ENCODE measurements at places on chromosomes 2 and 18.

GRCh38 chr2:178550352-178550751 lies 70.1 kb downstream of the PLEKHA3 start:
- ATAC-seq, result no peak

DNA sequence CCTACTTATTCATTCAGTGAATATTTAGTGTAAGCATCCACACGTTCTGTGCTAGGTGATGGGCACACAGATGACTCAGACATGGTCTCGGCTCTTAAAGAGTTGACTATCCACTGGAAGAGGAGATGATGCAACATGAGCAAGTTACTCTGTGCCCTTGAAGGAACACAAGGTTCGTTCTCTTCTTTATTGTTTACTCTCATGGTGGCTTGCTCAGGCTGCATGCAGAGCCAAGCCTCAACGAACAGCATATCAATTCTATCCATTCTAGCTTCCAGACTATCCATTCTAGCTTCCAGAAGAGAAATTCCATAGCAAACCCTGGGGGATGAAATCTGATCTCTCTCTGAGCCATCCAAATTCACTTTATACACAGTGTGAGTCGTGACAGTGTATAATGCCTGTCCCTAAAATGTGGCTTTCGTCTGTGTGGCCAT lies 68.1 kb upstream of the CTAGE1 start:
- ATAC-seq, result no peak

GRCh38 chr2:177147834-177148445 lies 64.7 kb upstream of the HNRNPA3 start:
- no peak for ATAC-seq

DNA sequence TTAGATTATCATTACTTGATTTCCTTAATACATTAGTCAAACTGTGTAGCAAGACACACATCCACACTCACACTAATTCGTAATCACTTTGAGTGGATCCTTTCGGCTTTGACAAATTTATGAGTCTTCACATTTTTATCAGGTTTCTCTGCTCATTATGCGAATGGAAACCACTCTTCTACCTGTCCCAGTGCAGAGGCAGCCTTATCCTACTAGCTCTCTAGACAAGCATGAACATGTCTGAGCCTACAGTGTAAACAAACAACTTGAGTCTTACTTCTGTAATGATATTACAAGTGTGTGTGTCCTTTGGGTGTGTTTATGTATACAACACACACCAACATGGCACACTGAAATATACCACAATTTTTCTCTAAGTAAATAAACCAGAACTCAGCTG lies 361.9 kb upstream of the CHST9 start:
- no peak for ATAC-seq

- ATAC-seq, result no peak
Observed at GRCh38 chr2:239064253-239064652, 216.4 kb downstream of the TWIST2 start.

GRCh38 chr2:43898134-43898837 lies 59.5 kb downstream of the ABCG8 start:
- ATAC-seq, result no peak

- no peak for ATAC-seq
Observed at GRCh38 chr2:223580951-223581350, 21.2 kb downstream of the SCG2 start.

DNA sequence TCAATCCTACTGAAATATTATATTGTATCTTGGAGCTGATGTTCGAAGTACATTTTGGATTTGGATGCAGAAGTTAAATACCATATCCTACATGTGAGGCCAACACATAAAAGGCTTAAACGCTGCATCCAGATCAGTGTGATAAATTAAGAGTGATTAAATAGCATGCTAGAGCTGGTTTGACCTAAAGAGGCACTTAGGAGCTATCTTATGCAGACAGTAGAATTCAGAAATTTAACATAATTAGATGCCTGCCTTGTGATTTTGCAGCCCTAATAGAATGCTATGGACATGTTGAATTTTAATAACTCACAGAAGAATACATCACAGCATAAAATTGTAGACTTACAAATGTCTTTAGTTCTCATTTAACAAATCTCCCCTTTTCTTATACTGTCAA lies 501.2 kb upstream of the LINC00305 start:
- ATAC-seq, result no peak

DNA sequence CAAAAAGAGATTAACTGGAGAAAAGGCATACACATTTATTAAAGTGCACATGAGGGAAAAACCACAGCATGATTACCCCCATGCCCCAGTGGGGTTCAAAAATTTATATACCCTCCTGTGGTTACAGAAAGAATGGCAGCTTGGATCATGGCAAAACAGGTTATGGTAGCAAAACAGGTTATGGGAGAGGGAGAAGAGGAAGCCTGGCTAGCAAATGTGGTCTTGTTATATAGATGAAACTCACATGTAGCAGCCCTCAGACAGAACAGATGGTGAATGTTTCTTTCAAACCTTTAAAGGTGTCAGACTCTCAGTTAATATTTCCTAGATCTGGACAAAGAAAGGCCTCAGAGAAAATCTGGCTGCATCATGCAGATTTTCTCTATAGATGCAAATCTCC lies 178.2 kb upstream of the ZC3H15 start:
- no peak for ATAC-seq

- ATAC-seq, result no peak
Observed at GRCh38 chr18:41569867-41570266, 385.2 kb upstream of the PIK3C3 start.

DNA sequence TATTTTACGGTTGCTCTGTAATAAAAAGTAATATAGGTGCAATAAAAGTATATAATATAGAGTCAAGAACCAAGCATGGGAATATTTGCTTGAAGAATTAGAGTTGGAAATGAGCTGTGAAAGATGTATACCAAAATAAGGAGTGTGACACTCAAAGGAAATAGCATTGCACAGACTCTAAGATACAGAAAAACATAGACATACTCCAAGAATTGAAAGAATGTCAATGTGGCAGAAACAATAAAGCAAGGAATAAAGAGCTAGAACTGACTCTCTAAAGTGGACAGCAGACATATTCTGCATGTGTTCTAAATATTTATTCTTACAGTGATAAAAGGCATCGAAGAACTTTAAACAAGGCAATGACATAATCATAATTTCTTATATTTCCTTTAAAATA lies 561.1 kb upstream of the SETBP1 start:
- ATAC-seq, result no peak

DNA sequence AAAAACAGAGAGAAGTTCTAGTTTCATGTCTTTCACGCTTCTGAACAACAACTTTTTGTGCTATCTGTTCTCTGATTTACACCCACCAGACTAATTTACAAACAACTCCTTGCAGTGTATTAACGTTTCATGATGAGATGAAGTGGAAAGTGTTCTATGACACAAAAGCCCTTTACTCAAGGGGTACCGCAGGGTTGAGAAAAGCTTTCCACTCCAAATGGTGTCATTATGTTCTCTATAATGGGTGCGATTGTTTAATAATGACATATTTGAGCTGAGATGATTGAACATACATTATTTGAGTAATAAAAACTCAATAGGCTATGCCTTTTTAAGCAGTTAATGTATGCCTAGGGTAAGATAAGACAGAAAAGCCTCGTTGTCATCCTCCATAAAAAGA lies 76.3 kb downstream of the ACTR3 start:
- ATAC-seq, result no peak

DNA sequence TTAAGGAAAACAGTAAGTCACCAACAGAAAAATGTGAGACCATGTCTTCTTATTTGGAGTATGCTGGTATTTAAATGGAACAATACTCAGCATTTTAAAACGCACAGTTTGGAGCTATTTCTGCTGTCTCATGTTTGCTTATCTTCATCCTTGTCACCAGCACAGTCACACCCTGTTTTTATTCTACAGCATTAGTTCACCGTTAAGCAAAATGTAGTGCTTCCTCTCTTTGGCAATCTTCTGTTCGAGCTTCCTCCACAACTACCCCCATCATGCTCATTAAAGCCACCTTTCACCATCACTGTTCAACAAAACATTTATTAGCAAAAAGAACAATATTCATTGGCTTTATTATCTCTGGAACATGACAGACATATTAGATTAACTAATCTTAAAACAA lies 64.0 kb downstream of the SLC40A1 start:
- no peak for ATAC-seq

GRCh38 chr2:9556121-9556743 lies 602 bp upstream of the ADAM17 start:
- peak; percentile 20 for ATAC-seq

GRCh38 chr18:31711365-31712172 lies 27.2 kb upstream of the B4GALT6 start:
- ATAC-seq, result no peak

- ATAC-seq, result peak; percentile 38
Observed at GRCh38 chr2:162123806-162124758, 28.0 kb downstream of the GCG start.

Measured in activated CD4-positive, CD25-positive, alpha-beta regulatory T cell treated with anti-CD3 and anti-CD28 coated beads, Interleukin-2, amount 50 U/mL, for 24 hours (primary cell).